T-helper 9 cell (primary cell): ENCODE measurements at places on chromosomes 6 and 20.

DNA sequence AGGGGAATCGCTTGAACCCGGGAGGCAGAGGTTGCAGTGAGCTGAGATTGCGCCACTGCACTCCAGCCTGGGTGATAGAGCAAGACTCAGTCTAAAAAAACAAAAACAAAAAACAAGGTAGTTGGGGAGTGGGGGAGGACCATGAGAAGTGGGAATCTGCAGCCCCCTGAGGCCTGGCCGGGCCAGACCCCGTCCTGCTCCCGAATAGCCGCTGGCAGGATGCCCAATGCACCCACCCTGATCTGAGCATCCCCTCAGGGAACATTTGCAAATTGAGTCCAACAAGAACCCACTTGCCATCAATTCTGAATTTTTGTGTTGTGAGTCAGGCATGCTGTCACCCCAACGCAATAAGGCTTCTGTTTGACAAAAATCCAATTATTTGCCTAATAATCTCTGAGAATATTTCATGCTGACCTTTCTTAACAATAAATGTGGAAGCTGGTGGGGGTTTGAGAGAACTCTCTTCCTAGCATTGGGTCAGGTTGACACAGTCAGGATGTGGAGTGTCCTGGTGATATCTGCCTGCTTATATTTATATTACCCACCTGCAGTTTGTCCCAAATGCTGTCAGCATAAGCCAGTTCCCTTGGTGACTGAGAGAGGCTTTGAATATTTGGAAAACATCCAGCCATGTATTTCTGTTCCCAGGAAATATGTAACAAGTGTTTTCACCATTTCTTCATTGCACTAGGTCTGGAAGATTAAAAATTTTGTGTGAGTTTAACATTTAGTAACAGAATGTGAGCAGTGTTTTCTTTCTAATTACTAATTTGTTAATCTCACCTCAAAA, 28.4 kb upstream of the FRMD1 start:
- no peak for DNase-seq

DNA sequence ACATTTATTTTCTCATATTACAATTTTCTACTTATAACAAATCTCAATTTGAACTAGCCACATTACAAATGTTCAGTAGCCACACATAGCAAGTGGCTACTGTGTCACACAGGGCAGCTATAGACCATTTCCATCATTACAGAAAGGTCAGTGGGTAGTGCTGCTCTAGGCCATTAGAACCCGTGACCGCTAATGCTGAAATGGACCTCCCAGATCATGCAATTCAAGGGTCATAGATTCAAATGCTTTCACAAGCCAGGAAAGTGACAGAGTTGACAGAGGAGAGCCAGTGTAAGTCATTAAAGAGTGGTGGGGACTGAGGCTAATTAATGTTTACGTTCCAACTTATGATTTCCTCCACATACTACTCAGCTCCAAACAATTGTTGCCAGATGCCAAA, 3.5 kb upstream of the OCSTAMP start:
- no peak for DNase-seq

DNA sequence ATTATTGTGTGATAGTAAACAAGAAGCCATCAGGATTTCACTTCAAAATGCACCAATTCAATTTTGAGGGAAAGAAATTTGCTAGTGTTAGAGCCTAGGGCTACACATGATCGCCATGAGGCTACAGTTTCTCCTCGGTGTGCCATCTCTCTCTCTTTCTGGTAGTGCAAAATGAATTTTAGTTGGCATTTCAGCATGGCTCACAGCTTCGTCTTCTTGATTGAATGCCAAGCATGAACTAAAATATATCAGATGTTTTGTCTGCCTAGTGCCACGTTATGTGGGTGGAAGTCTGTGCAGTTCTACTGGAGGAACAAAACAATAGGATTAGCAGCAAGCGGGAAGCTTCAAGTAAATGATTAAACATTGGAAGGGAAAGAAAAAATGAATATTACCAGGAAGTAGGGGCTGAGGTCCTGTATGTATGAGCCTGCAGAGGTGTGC, 6.8 kb upstream of the MRAP2 start:
- no peak for DNase-seq

DNA sequence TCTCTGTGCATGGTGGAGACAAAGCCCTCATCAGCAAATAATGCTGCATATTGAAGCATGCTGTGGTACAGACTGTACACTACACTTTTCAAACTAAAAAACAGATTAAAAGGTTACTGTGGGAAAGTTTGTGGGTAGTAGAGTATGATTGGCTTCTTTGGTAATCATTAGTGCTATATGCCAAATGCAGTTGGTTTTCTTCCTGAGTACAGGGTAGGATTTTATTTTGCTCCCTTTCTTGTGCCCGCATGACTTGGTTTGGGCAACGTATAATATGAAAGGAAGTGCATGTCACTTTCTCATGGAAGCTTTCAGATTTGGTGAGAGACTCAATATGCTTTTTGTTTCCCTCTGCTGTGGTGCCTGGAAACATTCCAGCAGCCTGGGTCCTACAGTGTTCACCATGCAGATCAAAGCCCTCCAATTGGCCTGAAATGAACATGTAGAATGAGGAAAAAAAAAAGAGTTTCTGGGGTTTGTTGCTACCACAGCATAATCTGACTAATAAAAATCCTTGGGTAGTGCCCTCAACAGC, 270.7 kb upstream of the ADGRB3 start:
- DNase-seq = no peak

DNA sequence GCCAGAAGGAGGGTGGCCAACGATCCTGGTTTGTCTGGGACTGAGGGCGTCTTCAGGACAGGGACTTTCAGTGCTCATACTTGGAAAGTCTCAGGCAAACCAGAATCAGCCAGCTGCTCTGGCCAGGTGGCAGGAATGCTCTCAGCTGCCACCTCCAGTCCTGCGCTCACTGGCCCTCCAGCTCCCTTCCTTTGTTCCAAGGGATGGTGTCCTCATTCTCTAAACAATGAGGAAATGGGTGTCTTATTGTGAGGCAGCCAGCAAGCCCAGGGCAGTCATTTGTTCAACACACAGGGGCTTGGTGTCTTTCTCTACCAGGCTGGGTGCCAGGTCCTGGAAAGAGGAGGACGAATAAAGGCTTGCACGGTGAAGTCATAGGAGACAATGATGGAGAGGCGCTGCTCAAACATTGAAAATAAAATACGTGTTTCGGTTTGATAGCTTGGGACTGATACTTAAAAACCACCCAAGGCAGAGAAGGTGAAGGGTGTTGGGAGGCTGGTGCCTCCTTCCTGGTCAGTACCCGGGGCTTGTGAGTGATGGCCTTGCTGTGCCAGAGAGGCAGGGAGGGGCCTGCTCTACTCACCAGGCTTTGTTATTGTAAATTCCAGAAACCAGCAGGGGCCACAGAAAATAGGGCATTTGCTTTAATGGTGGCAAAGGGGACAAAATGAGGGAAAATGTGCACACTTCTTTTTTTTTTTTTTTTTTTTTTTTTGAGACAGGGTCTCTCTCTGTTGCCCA, 11.3 kb upstream of the TMEM181 start:
- DNase-seq = no peak

- DNase-seq = no peak
These were observed 26.5 kb upstream of the HECA start for GRCh38 chr6:139108378-139108777.

- no peak for DNase-seq
These were observed 630.7 kb upstream of the MMS22L start for GRCh38 chr6:97913721-97914120.
